NCI-H1436 treated with DMSO at 0.1 percent for 48 hours (cell line): ENCODE measurements at places on chromosomes 12 and 14.

DNA sequence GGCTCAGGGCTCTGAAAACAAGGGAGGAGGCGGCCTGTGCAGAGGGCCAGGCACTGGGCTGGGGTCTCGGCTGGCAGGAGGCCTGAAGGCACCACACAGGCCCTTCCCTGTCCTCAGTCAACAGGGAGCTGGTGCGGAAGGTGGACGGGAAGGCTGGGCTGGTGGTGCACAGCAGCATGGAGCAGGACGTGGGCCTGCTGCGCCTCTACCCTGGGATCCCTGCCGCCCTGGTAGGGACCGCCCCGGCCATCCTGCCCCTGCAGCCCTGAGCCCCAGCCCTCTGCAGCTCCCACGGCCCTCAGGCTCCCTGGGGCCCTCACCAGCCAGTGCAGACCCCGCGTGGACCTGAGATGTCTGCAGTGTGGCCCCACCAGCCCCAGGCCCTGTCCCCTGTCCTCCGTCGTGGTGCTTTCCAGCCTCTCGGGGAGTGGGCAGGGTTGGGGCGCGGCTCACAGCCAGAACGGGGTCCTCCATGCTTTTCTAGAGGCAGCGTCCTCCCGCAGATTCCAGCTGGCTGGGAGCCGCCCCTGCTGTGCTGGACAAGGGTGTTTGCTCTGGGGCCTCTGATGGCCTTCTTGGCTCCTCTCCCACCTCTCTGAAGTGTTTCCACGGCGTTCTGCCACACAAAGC lies 18.1 kb downstream of the ASPG start:
- no peak for DNase-seq

DNA sequence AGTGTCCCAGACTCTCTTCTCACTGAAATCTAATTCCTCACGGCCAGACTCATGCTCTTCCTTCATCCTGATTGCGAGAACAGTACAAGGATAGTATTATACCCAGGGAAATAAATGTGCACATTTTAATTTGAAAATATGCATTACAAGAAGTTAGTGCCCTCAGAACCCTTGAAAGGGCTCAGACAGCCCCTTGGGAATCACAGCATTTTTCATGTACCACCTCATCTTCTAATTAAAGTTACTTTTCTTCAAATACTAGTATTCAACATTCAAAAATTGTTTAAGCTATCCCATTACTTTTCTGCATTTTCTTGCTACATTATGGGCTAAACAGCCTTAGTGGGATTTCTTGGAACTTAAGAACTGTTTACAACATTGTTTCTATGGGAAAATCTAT lies 1.7 kb upstream of the APPL2 start:
- no peak for DNase-seq

GRCh38 chr12:49044660-49045059 lies 15.9 kb downstream of the KMT2D start:
- no peak for DNase-seq

DNA sequence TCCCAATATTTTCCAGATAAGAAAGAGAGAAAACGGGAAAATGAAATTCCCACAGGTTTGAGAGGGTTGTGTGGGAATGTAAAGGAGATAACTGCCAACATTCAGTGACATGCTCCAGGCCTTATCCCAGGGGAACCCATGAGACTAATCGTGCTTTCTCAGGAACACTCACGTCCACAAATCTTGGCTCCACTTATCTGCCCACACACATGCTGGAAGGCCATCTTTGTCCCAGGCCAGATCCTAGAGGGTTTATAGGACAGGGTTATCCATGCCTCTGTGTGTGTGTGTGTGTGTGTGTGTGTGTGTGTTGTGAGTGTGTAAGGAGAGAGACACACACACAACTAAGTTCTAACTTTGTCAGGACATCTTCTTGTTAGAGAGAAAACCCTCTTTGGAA lies 182.2 kb upstream of the E2F7 start:
- DNase-seq = no peak

DNA sequence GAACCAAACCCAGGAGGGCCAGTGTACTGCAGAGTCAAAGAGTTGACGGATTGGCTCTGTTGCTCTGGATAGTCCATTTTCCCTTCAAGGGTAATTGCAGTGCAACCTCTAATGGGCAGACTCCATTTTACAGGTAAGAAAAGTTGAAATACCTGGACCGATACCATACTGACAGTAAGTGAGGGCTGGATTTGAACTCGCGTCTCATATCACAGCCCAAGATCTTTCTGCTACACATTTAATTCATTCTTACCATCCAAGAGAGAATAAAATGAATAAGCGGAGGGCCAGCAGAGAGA lies 356 bp upstream of the ZC3H14 start:
- DNase-seq = no peak

GRCh38 chr12:4190366-4191063 lies 83.0 kb upstream of the CCND2 start:
- no peak for DNase-seq

DNA sequence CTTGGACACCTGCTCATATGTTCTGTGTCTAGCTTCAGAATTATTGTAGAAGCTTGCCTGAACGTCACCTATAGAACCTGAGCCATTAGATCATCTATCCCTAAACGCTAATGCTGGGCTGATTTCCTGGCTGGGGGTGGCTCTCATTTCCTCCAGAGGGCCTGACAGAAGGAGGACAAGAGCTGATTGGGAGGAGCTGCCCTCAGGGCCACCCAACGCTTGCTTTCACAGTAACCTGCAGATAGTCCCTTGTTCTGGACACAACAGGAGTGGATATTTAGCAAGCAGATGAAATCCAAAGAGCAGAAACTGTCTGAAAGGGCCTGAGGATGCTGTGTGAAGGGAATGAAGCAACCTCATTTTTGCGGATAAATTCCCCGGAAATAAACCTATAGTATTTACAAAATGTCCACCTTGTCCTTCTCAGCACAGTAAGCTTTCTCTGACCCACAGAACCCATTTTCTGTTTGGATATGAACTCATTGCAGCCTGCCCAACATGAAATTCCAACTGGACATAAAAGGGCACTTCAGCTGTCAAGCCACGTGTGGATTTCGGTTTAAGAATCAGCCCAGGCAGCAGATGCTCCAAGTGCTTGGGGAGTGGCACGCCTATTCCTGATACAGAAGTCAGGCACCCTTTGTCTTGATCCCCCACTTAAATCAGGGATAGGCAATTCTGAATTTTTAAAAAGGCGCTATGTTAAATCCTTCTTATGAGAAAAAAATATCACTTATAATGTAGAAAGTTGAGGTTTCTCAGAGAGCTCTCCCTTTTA lies 32.8 kb upstream of the TUBA1C start:
- no peak for DNase-seq

DNA sequence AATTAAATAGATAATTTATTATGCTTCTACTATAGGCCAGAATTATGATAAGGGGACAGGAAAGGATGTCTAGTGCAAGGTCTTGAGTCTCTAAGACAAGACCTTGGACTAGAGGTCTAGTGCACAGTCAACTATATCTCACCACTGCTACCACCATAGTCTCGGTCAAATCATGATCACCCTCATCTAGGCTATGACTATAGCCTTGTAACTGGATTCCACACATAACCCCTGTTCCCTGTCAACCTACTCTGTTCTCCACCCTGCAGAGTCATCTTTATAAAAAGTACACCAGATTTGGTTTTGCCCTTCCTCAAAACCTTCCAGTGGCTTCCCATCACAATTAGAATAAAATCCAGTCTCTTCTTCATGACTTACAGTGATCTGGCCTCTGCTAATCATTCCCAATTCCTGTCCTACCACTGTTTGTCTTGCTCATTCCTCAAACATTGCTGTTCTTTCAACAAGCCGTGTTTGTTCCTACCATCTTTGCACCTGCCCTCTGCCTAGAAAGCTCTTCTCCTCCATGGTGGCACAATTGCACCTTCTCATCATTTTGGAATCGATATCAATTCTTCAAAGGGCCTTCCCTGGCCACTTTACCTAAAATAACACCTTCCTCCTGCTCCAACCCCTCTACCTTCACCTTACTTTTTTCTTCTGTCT lies 169.4 kb downstream of the FOXN3 start:
- DNase-seq = no peak

- no peak for DNase-seq
Measured at GRCh38 chr12:88923631-88924030, 343.4 kb upstream of the KITLG start.

- DNase-seq = no peak
Measured at GRCh38 chr14:92677087-92677668, 71.2 kb downstream of the LGMN start.

DNA sequence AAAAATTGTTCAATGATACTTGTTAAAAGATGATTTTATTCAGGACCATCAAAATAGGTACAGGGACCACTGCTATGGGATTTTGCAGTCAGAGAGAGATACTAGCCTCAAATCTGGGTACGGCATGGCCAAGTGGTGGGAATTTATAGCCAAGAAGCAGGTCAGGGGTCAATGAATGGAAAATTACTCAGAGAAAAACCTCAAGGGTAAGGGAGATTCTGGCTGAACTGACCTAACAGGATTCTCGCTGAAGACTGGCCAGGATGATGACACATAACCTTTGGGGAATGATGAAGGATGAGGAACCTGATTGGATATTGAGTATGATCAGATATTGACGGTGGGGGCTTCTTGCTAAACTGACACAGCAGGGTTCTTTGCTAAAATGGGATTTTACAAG lies 32.7 kb downstream of the DEPDC4 start:
- no peak for DNase-seq

- no peak for DNase-seq
Measured at GRCh38 chr14:88422919-88423650, 37.6 kb downstream of the SPATA7 start.

GRCh38 chr14:104799244-104800014 lies 1.5 kb upstream of the ZBTB42 start:
- no peak for DNase-seq

DNA sequence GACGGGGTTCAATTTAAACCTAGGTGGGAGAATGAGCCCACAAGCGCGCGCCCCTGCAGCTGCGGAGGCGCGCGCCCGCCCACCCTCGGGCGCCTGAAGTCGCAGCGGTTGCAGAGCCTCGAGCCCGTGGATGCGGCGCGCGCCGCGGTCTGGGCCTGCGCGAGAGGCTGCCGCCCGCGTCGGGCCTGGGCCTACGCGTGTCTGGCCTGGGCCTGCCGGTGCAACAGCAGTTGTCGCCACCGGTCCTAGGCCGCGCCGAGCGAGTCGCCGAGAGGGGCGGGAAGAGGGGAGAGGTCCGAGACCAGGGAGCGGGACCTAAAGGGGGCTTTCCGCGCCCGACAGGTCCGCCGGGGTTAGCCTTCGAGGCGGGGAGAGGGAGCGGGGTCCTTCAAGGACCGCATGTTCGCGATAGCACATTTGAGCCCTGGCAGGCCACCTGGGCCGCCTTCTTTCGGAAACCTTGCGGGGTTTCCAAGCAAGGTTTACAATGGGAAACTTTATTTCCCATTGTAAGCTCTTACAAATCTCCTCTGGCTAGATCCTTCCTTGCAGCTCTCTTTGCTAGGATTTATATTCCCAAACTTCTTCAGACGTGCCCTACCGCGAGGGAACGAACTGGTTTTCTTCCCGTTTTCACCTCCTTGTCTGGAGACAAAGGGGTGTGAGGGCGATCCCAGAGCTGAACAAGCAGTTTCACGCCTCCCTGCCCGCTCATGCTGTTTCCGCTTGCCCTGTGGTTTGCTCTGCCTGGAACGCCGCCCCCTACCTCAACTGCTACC lies 6.8 kb downstream of the SIX6 start:
- DNase-seq = no peak

- DNase-seq = no peak
Measured at GRCh38 chr12:2259369-2259768, 206.6 kb downstream of the CACNA1C start.

- no peak for DNase-seq
Measured at GRCh38 chr14:66378712-66379505, 107.3 kb upstream of the CCDC196 start.
